ENCODE measurements at places on chromosomes 2 and 18. TPM values are rescaled to one million over a fixed set of nuclear protein-coding genes. Genes with fewer than 3 reads are reported as not detected.

Gene CYP26B1
- 0.52 TPM for total RNA-seq

Gene MFF
- total RNA-seq = 128 TPM

Gene HOXD4
- 1.6 TPM for total RNA-seq

Gene PTPRN
- 0.13 TPM for total RNA-seq

Gene CD8A
- not detected for total RNA-seq

Gene LRP1B
- total RNA-seq = 0.13 TPM

Gene ABCG8
- total RNA-seq = not detected

Gene PLEKHM3
- total RNA-seq = 17.5 TPM

Gene B3GNT7
- total RNA-seq = 0.78 TPM

Gene MSTN
- 0.32 TPM for total RNA-seq

Gene MC2R
- total RNA-seq = not detected

Gene SP140L
- total RNA-seq = 18.9 TPM

Gene TYMS
- total RNA-seq = 11.8 TPM

Gene VIL1
- total RNA-seq = under 0.01 TPM

Gene CASP10
- total RNA-seq = 0.52 TPM

Gene EGR4
- total RNA-seq = not detected

Gene SLC8A1
- total RNA-seq = 139 TPM

Gene CPS1
- 28.2 TPM for total RNA-seq

Gene FEZ2
- total RNA-seq = 71.7 TPM

Gene ESPNL
- 1.3 TPM for total RNA-seq

Gene TANC1
- total RNA-seq = 31.6 TPM

Gene NAT8
- not detected for total RNA-seq

Gene CCDC138
- 6.5 TPM for total RNA-seq

Gene ZEB2
- 139 TPM for total RNA-seq

Gene KANSL1L
- total RNA-seq = 34.3 TPM

Gene OTOS
- not detected for total RNA-seq

Gene IHH
- not detected for total RNA-seq

Gene NPHP1
- total RNA-seq = 11.8 TPM

Gene SLC19A3
- total RNA-seq = 9.3 TPM

Gene DTNA
- 1.8 TPM for total RNA-seq

All from articular chondrocyte of knee joint (primary cell).